ENCODE measurements at places on chromosomes 4 and X.

DNA sequence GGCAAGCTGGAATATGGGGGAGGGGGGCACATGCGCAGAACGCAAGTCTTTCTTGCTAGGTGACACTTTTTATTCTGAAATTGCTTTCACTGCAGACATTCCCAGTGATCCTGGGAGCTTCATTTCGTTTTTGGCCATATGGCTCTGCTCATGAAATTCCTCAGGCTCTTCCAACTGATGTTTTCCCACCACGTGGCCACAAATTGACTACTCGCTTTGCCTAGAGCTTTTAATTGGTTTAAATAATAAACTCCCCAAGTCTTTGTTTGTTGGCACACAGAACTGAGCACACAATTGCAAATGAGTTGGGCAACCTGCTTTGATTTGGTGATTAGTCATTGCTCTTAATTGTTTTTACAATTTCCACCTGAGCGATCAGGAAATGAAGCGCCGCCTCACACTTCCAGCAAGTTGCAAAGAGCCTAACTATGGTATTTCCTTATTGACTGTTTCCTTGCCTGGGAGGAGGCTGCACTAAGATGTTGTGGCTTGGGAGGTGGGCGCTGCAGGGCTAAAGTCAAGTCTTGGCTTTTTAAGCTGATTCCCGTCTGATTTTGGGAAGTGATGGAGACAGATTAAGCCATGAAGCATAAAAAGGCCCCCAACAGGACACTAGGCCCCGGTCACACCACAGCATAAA, 282.5 kb downstream of the ZIC3 start:
- no peak overlapping the region for H3K27ac ChIP-seq
- H3K36me3 ChIP-seq, result no peaks in the 10 kb centered on the region
- no peaks in the 10 kb centered on the region for H3K27me3 ChIP-seq
- no peaks in the 10 kb centered on the region for H3K4me1 ChIP-seq
- no peak overlapping the region for H3K4me3 ChIP-seq

DNA sequence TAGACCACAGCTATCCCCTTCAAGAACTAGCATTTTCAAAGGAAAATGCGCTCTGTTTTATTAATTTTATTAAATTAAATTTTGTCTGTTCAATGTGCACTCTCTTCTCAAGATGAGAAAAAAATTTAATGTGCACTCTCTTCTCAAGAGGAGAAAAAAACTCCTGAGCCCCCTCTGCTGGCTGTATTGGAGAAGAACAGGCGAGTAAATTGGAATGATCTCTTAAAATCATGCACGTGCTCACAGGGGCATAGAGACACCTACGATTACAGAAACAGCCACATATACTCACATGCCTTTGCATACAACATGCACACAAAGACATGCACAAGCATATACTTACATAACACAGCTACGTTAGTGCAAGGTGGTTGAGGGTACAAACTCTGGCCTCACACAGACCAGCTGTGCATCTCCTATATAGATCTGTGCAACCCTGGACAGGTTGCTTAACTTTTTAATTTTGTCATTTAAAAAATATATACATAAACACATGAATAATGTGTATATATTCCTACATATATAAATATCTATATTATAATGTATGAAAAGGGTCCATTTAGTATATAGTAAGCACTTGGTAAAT, 176.2 kb upstream of the CXorf66 start:
- no peak overlapping the region for H3K4me3 ChIP-seq
- DNase-seq, result no peak
- H3K27me3 ChIP-seq, result no peaks in the 10 kb centered on the region

- H3K27me3 ChIP-seq, result no peaks in the 10 kb centered on the region
- H3K27ac ChIP-seq, result no peak overlapping the region
- no peaks in the 10 kb centered on the region for H3K36me3 ChIP-seq
- DNase-seq, result no peak
- H3K4me1 ChIP-seq, result no peaks in the 10 kb centered on the region
Measured at GRCh38 chr4:28788929-28789490, 1928.4 kb downstream of the STIM2 start.

DNA sequence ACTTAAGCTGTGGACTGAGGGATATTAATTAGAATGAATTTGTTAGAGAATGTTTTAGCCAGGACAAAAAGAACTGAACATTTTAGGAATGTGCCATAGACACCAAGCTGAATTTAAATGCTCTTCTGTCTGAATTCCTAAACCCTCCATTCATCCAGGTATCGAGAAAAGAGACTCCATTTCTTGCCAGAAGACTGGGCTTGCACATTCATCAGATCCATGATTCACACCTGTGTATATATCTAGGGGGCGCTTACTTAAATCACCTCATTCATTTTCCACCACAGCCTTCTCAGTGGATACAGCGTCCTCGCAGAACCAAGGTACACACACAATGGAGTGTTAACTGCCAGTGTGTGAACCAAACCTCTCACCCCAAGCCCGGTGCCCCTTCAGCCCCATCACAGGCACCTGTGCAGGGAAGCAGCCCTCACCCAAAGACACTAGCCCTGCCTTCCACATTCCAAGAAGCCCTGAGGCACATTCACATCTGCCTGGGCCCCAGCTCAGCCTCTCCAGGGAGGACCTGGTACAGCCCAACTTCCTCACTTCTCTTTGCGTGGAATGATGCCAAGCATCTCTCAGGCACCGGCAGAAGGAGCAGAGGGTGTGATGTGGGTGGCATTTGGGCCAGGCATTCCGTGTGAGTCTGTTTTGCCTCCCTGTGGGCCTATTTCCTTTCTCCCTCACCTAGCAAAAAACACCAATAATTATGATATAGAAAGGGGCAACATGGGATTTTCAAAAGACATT, 35.6 kb upstream of the C1QTNF7 start:
- no peak for DNase-seq
- no peak overlapping the region for H3K4me3 ChIP-seq
- no peak overlapping the region for H3K27ac ChIP-seq
- H3K27me3 ChIP-seq, result no peaks in the 10 kb centered on the region
- H3K36me3 ChIP-seq, result no peaks in the 10 kb centered on the region

DNA sequence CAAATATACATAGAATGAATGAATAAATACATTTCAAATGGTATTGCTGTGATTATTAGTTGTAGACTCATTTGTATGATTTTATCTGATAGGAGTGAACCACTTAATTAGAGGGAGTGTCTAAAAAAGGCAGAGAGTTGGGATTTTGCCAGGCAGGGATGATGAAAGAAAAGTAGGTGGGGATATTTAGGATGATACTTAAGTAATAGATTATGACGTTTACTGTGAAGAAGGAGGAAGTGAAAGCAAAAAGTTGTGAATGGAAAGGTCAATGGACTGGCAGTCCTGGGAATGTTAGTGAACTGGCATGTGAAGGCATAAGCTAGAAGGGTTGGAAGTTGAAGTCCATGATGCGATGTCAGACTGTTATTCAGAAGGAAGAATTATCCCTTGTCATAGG, 917.1 kb downstream of the RAPGEF2 start:
- no peak for DNase-seq
- H3K4me1 ChIP-seq, result no peaks in the 10 kb centered on the region
- no peaks in the 10 kb centered on the region for H3K36me3 ChIP-seq

DNA sequence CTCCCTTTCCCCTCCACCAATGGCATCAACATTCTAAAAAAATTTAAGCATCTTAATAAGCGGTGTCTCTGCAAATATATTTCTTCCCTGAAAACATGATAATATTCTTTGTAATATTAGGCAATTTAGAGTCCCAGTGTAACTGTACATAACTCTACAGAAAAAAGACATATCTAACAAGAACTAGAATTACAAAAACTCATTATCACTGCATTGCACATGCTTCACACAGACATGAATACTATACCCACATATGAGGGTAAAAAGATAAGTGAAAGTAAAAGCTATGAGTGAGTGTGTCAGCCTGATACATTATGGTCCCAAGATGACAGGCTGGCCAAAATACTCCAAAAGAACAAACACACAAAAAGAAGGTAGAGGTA, 2.4 kb upstream of the FGB start:
- peaks cover 8% of the 10 kb centered on the region for H3K4me1 ChIP-seq
- no peak overlapping the region for H3K27ac ChIP-seq
- no peak overlapping the region for H3K4me3 ChIP-seq
- peaks cover 8% of the 10 kb centered on the region for H3K27me3 ChIP-seq
- DNase-seq, result no peak

DNA sequence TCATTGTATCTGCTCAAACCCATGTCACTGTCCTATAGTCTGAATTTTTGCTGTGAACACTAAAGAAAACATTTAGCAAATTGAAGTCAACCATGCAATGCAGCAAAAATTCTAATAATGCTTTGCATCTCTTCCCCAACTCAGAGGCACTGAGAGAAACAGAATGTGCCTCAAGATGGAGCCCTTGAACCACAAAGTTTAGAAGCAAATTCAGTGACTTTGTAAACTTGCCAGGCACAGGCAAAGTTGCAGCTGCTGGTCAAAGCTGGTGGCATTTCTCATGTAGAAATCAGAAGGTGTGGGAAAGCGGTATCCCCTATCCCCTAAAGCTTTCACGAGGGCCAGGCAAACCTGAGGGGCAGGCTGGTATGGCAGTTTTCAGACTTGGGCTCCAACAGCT, 121.7 kb upstream of the DIPK2B start:
- no peak overlapping the region for H3K4me3 ChIP-seq
- peaks cover 23% of the 10 kb centered on the region for H3K27me3 ChIP-seq
- H3K4me1 ChIP-seq, result no peaks in the 10 kb centered on the region
- H3K36me3 ChIP-seq, result no peaks in the 10 kb centered on the region
- peak; percentile 1 for DNase-seq

GRCh38 chr4:136032391-136032790, 1499.9 kb downstream of the PCDH18 start:
- H3K27ac ChIP-seq, result no peak overlapping the region
- no peaks in the 10 kb centered on the region for H3K27me3 ChIP-seq
- H3K36me3 ChIP-seq, result no peaks in the 10 kb centered on the region
- H3K4me3 ChIP-seq, result no peak overlapping the region
- H3K4me1 ChIP-seq, result no peaks in the 10 kb centered on the region
- DNase-seq, result no peak

- no peaks in the 10 kb centered on the region for H3K4me1 ChIP-seq
- H3K4me3 ChIP-seq, result no peak overlapping the region
- no peaks in the 10 kb centered on the region for H3K36me3 ChIP-seq
- no peak for DNase-seq
- H3K27ac ChIP-seq, result no peak overlapping the region
- H3K27me3 ChIP-seq, result no peaks in the 10 kb centered on the region
Measured at GRCh38 chrX:110863883-110864282, 68.3 kb upstream of the CHRDL1 start.

DNA sequence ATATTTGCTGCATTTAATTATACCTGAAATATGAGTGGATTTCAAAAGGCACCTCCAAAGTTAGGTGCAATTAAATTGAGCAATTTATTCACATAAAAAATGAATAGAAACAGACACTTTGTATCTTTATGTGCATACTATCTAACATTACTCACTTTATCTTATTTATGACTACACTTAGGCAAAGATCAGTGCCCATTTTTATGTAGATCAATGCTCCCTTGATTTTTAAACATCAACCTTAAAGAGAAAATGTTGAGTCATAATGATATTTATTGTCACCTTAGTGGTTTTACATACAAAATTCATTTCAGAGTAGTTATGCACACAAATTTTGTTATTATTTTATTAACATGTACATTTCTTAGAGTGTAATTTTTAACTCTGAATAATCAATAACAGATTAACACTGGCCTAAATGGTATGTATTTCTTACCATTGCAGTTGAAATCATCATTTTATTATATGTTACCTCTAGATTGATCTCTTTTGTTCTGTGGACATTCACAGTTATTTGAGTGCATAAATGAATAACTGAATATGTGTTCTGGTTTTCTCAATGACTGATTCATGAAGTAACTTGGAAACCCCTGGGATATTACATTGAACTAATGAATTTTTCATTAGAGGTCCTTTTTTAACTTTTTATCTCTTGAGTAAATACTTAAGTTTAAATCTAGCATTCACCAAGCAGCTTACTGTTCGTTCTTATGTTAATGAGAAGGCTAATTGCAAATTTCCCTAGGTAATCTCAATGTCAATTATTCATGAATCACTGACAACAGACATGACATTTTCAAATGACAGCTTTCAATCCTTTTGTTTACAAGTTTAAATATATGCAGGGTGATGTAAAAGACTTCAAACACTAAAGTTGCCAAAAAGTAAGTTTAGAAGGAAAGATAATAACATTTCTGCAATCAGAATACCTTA, 1182.0 kb upstream of the PABPC4L start:
- no peaks in the 10 kb centered on the region for H3K36me3 ChIP-seq
- H3K27me3 ChIP-seq, result no peaks in the 10 kb centered on the region
- no peak for DNase-seq
- no peaks in the 10 kb centered on the region for H3K4me1 ChIP-seq
- no peak overlapping the region for H3K4me3 ChIP-seq
- no peak overlapping the region for H3K27ac ChIP-seq

- no peak overlapping the region for H3K4me3 ChIP-seq
- no peak for DNase-seq
- no peak overlapping the region for H3K27ac ChIP-seq
- peaks cover 14% of the 10 kb centered on the region for H3K27me3 ChIP-seq
- H3K36me3 ChIP-seq, result no peaks in the 10 kb centered on the region
Measured at GRCh38 chr4:119118397-119118796, 17.2 kb upstream of the MYOZ2 start.

- H3K27ac ChIP-seq, result no peak overlapping the region
- no peaks in the 10 kb centered on the region for H3K27me3 ChIP-seq
- H3K36me3 ChIP-seq, result peaks cover 3% of the 10 kb centered on the region
- H3K4me3 ChIP-seq, result no peak overlapping the region
Measured at GRCh38 chr4:167424341-167425256, 190.3 kb upstream of the SPOCK3 start.

DNA sequence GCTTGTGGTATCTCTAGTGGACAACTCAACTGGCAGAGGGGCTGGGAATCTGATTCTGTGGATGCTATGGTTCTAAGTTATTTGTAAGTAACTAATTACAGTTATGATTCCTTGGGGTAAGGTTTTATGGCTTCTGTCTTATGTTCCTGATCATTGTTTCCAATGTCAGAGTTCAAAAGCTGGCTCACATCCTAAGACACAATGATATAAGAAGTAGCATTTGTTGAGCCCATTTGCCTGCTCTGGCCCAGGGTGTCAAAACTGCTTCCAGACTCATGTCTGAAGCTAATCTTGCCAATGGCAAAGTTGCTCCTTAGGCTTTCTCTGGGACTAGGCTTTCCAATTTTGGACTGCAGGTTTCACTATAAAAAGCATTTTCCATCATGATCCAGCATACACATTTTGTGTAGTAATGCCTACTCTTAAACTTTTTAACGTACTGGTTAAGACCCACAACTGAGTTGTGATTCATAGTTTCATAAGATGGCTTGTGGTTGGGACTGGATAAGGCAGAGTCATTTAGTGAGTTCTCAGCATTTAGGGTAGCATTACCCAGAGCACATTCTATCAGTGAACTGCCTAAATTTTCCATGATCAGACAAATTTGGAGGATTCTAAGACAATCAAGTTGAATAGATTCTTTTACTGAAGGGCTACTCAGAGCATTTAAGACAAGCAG, 50.0 kb downstream of the CCNI start:
- no peak for DNase-seq
- H3K27me3 ChIP-seq, result no peaks in the 10 kb centered on the region
- no peak overlapping the region for H3K27ac ChIP-seq
- no peak overlapping the region for H3K4me3 ChIP-seq

DNA sequence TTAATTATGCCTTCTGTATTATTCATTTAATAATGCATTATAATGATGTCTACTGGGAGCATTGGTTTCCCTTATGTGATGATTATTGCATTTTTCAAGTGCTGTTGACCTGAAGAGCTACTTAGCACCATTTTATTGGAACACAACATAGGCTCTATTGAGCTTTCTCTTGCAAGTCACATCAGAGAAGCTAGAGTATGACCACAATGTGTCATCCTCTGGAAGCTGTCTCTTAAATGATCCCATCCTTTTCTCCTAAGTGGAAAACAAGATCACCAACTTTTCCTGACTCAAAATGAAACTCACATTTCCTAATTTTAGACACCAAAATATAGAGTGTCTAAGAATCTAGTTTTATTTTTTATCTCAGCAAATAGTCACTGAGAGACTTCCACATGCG, 1451.9 kb downstream of the PCDH7 start:
- DNase-seq, result no peak
- H3K36me3 ChIP-seq, result no peaks in the 10 kb centered on the region
- no peak overlapping the region for H3K27ac ChIP-seq
- no peaks in the 10 kb centered on the region for H3K27me3 ChIP-seq
- no peak overlapping the region for H3K4me3 ChIP-seq

Measured in effector memory CD8-positive, alpha-beta T cell (primary cell).